ENCODE measurements at places on chromosomes 13 and 19.

DNA sequence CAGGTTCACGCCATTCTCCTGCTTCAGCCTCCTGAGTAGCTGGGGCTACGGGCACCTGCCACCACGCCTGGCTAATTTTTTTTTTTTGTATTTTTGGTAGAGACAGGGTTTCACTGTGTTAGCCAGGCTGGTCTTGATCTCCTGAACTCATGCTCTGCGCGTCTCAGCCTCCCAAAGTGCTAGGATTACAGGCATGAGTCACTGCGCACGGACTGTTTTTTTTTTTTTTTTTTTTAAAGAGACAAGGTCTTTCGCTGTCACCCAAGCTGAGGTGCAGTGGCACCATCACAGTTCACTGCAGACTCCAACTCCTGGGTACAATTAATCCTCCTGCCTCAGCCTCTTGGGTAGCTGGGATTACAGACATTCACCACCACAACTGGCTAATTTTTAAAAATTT, 8.2 kb upstream of the ADAMTS10 start:
- no peak for DNase-seq

DNA sequence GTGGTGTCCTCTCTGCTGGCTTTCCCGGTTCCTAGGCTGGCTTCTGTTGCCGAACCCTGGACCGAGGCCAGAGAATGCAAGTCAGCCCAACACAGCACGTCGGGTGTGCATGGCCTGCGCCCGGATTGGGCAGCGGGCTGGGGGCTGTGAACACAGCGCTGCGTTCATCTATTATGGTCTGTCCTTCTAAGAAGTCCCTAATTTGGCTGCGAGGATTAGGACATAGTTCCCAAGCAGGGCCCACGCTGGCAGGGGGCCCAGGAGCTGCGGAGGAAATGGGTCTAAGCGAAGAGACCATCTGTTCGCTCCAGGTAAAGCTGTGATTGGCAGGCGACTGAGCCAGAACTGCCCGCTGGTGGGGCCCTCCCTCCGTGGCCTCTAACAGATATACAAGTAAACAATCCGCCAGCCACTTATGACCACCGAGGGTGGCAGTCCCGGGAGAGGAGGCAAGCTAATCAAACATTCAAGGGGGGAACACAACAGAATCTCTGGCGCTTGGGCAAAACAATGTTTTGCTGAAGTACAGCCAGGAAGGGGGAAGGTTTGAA, 6.0 kb downstream of the SYCE2 start:
- DNase-seq: no peak

GRCh38 chr19:30136611-30137195, 194.7 kb downstream of the URI1 start:
- no peak for DNase-seq

GRCh38 chr19:31818798-31819105, 469.5 kb upstream of the TSHZ3 start:
- DNase-seq: no peak

DNA sequence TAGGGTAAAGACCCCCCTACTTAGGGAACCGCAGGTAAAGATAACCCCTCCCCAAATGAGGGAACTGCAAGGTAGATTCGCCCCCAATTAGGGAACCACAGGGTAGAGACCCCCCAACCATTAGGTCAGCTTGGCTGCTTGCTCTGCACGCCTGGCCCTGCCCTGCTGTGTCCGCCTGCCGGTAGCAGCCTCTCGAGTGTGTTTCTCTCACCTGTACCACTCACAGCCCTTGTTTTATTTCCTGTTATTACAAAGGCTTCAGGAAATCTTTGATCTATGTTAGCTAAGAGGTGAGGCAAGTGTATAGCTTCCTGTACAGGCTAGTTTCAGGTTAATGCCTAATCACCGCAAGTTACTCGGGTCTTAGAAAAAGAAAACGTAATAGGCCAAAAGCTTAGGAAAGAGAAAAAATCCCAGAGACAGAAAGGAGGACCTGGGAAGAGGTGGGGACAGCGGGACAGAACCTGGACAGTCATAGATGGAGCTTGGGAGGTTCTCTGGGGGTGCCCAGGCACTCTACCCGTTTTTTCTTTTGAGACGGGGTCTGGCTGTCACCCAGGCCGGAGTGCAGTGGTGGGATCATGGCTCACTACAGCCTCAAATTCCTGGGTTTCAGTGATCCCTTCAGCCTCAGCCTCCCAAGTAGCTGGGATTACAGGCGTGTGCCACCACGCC, 23.1 kb upstream of the EIF3G start:
- no peak for DNase-seq

DNA sequence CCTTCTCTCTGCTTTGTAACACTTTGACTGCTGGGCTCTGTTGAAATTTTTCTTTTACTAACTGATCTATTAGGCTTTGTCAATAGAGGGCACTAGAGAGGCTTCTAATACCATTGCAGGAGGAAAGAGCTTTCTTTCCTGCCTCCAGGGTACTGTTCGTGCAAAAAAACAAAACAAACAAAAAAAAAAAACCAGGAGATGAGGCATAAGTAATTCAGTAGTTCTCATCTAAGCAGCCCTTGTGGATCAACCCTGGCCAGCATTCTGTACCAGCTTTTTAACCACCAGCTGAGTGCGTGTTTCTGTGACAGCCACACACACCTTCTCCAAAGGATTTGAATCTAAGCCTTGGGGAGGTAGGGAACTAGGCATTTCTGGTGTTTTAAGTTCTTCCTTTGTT, 1707.6 kb upstream of the SLC10A2 start:
- peak; percentile 5 for DNase-seq

DNA sequence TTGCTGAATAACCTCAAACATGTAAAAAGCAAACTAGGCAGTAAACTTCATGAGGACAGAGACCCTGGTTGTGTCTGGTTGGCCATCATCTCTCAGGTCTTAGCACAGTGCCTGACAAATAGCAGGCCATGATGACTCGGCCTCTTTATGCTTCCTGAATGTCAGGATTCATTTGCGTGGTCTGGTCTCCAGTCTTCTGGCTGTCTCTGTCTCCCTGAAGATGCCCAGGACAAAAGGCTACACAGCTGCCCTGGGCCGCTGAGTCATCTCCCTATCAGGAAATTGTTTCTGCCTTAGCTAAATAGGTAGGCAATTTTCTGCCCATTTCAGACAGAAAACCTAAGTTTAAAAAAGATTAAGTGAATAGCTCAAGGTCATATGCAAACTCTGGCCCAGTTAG, 84.1 kb upstream of the FNDC3A start:
- DNase-seq: no peak

DNA sequence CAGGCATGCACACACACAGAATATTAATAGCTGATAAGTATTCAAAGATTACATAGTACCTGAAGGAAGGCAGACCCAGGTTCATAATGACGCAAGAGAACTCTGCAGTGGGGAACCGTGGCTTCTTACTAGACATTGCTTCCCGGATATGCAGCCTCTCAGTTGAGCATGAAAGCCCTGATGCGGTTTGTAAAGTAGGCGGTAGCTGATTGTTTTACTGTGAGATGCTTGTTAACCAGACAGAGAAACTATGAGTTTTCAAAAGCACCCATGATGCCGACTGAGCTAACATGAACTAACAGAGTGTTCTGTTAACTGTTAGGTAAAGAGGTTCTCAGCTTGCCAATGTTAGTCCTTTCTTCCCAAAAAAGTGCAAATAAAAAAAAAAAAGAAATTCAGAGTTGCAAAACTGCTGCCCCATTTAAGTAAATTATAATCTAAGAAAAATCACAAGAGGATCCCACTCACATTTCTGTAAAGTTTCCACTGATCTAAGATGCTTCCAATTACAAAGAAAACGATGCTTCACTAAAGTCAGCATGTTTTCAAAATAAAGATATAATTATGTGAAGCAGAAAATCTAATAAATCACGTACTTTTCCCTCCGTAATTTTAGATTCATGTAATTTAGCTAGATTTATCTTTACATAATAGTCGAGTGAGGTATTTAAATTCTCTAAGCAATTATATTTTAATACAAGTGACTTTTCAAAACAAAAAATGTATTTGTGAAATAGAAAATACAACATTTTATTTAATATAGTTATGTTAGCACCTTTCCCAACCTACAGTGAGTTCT, 2.2 kb downstream of the FLT1 start:
- DNase-seq: no peak

DNA sequence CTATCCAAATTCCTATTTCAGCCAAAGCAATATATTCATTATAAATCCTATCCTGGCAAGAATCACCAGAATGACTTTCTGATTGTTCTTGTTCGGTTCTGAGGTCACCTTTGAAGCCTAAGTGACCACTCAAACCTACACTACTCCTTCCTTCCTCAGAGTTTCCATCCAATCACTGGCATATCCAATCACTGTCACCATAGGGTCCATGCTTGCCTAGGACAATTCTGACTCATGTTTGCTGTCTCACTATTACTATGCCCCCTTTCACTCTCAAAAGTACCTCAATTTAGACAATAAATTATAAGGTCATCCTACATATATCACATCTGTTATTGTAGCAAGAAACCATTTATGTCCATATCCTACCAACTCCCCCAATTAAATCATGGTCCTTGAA, 58.9 kb downstream of the UBL3 start:
- no peak for DNase-seq

GRCh38 chr13:32045537-32045936, 14.0 kb downstream of the FRY start:
- no peak for DNase-seq

- no peak for DNase-seq
Measured at GRCh38 chr19:46225558-46226004, 4.0 kb upstream of the IGFL1 start.

- no peak for DNase-seq
Measured at GRCh38 chr19:40089462-40089861, 1.3 kb downstream of the ZNF780A start.

DNA sequence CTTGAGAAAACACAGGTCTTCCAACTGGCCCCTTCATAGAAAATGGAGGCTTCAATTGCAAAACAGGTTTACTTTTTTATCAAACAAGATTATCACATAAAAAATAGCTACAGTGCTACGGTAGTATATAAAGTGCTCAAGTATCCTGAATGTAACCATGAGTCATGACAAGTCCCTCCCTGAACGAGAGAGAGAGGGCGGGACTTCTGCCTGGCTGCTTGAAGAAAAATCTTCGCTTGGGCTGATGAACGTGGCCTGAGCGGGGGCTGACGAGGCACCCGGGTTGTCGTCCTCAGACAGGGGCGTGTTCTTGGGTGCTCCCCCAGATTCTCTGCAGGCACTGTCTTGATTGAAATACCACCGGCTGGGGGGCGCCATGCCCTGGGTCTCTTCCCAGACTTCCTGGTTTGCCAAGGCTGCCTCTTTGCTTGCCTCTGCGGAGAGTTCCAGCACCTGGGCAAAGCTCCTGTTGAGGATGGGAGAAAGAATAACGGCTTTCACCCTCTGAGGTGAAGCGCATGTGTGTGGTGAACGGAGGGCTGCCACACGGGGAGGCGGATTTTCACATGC, 23.2 kb upstream of the CPAMD8 start:
- DNase-seq: no peak

DNA sequence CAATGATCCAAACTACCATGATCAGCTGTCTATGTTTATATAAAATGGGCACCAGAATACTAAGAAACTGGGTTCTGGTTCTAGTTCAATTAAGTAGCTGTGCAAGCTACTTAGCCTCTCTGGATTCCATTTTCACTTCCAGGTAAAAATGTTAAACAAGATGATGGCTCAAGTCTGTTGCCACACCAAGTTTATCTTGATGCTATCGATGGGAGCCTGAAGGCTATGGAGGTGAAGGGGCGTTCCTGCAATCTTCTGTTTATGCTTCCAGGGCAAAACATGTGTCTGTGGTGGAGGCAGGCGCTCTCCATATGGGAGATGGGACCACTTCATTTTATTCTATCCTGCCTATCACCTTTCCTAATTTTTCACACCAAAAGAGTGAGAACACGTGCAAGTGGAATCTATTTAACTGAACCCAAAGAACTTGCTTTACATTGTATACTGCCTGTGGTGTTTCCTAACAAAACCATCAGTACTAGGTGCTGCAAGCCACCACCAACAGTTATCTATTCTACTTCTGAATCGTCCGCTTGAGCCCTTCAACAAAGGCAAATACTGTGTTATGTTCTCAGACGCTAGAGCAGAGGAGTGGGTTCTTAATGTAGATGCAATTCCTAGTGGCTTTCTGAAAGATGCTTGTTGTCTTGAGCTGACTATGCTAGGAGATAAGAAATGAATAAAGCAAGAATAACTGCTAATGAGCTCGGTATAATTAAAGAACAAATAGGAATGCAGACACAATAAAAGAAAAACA, 70.9 kb downstream of the DOCK9 start:
- DNase-seq: no peak

DNA sequence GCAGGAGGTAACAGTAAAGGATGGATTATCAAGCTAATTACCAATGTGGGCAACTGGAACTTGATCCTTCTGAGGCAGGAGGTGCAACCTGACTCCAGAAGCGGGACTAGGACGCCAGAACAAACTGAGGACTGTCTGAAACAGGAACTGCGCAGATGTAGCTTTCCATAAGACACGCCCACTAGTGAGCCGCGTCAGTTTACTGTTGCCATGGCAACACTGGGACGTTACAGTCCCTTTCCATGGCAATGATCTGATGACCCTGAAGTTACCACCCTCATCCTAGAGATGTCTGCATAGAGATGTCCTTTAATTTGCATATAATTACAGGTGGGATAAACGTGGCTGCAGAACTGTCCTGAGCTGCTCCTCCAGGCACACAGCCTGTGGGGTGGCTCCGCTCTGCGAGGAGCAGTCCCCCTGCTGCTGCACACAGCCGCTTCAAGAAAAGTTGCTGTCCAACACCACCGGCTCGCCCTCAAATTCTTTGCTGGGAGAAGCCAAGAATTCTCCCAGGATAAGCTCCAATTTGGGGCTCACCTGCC, 816.6 kb downstream of the UQCRFS1 start:
- DNase-seq: no peak

GRCh38 chr19:5956728-5957127, 21.2 kb downstream of the RANBP3 start:
- DNase-seq: no peak

DNA sequence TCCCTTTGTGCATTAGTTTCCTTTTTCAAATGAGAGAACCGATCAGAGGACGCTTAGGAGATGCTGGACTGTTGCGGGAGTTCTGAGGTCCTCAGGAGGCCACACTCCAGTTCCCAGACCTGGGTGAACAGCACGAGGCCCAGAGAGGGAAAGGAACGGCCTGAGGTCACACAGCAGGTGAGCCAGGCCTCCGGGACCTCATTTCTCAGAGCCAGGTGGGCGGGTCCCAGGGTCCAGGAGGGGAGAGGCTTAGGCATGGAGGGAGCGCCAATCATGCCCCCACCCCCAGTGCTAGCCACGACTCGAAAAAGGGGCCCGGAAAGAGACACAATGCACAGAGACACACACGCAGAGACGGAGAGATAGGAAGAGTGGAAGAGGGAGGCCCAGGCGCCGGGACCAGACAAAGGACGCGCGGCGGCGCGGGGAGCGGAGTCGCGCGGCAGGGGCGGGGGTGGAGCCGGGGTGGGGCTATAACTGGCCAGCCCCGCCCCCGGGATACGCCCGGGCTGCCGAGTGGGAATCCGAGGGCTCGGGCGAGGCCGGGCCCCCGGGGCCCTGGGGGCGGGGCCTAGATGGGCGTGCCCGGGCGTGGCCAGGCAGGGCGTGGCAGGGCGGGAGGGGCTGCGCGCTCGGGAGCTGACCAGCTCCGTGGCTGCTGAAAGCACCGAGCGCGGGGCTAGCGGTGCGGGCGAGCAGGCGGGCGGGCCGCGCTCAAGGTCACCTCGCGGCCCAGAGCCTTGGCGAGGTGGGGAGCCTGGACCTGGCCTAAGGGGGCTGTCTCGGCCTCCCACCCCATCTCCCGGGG, 1.6 kb downstream of the ELAVL3 start:
- DNase-seq: no peak
